ENCODE measurements at places on chromosomes 6 and 20.

DNA sequence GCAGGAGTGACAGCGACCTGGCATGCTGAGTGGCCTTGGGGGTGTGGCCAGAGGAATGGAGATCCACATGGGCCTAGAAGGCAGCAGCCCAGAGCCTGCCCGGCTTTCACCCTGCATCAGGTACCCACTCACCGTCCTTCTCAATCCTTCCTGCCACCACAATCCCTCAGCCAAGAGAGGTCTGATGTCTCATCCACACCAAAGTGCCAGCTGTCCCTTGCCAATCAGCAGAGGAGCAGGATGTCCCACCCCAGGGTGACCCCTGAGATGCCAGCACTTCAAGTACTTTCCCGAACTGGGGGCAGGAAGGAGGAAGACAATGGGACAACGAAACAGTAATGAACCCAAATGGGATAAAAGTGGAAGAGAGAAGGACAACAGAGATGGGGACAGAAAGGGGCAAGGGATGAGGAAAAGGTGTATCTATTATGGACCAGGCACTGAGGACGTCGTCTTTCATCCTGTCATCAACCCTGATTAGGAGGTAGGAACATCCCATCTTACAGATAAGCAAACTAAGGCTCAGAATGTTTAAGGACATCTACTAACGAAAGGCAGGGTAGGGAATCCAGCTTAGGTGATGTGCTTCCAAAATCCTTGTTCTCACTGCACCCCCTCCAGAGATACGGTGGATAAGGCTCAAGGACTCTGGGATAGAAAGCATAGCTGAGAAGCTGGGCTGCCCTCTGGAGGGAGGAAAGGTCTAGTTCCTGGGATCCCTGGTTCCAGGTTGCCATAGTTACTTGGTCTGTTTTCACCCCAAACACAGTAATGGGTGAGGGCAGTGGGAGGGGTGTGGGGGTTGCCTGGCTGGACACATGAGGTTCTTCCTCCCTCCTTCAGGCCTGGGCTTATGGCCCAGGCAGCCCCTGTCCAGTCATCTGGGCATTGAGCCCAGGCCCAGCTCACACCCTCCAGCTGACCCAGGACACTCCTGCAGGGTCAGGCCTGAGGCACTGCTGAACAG, 4.5 kb upstream of the TNXB start:
- DNase-seq = no peak

DNA sequence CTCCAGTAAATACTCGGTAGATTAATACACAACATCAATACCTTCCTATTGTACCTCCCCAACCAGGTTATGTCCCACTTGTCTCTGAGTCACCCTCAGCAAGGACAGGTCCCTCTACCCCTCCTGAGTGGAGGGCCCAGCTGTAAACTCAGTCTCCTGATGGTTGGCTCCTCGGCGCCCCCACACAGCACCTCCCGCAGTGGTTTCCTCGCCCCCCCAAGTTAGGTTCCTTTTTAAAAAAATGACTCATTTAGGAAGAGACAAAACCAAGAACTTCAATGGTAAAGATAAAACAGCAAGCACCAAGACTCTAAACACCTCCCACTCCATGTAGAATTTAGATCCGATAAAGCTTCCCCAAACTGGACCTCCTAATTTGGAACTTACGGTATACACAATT, 83.5 kb downstream of the TRERF1 start:
- DNase-seq = peak; percentile 74

DNA sequence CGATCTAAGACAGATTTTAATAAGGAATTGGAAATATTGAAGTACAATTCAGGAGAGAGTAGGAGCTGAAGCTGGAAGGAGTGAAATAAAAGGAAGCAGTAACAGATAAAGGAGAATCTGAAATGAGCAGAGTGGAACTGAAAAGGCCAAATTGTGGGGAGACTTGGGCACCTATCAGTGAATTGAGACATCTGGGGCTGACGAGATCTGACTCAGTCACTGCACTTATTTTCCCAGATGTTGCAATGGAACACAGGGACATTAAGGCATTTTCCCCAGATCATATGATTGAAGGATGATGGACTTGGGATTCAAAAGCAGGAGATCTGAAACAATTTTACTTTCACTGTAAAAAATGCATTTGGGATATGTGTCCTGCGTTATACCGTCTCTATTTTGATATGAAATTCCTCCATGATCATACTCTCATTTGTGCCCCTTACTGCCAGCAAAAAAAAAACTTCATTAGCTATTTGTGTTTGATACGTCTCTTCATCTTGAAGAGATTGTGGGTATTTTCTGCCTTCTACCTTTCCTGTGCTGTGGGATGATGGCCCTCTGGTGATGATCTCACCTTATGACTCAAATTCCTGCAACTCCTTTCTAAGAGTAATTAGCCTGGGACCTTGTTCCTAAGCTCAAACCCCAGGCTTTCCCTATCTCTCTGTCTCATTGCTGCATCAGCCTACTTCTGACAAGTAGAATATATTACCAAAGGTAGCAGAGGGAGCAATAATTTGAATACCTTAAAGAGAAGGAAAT, 278.5 kb upstream of the MAN1A1 start:
- DNase-seq = no peak

DNA sequence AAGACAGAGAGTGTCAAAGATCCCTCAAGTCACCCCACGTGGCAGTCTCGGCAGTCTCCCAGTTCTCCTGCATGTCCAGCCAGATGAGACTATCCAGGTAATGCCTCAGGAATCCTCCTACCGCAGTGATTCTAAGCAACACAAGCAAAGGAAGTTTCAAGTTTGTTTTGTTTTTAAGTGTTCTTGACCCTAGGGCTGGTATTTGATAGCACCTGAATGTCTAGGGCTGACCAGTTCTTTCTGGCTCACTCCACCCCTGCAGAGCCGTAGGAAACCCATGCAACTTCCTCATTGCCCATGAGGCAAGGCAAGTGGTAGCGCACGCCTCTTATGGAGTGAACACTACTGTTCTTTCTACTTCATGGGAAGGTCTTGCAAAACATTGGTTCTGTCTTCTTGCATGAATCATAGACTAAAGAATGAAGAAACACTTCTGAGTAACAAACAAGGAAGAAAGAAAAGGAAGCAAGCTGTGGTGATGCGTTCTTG, 24.8 kb upstream of the FOXQ1 start:
- no peak for DNase-seq

- DNase-seq = no peak
Observed at GRCh38 chr20:44785768-44786167, 24.6 kb downstream of the RIMS4 start.

DNA sequence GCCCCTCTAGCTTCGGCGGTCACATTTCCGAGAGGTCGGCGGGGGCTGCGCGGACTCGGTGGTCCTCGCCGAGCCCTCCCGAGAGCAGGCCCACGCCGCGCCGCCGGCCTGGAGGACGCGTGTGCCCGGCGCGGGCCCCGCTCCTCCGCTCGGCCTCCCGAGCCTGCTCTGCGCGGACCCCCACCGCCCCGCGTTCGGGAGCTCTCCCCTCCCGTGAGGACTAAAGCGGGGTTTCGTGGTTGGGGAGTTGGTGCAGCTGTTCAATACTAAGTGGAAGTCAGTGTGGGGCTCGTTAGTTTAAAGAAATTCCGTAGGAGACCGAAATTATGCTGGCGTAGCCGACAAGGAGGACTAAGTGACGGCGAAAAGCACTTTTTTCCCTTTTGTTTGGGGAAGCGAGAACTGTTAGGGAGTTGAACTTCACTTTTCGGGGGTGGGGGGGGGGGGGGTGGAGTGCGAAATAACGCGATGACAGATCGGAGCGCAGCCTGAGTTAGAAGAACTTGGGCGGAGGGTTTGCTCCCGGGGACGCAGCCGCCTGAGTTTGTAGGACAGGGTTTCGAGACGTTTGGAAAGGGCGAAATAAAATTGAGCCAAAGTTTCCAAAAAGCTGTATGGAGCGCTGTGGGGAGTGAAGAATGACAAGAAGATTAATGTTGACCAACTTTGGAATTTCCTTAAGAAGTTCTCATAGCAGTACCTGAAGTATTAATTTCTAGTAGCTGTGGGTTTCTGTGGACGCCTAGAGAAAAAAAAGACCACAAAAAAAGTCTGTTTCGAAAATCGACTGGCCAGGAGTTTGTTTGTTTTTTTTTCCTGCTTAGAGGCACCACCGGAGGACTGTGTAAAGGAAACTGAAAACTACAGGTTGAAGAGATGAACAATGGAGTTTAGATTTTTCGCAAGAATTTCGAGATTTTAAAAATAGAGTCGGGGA, 1.4 kb downstream of the QKI start:
- peak; percentile 37 for DNase-seq

GRCh38 chr6:88174906-88175305, 8.8 kb upstream of the CNR1 start:
- no peak for DNase-seq

DNA sequence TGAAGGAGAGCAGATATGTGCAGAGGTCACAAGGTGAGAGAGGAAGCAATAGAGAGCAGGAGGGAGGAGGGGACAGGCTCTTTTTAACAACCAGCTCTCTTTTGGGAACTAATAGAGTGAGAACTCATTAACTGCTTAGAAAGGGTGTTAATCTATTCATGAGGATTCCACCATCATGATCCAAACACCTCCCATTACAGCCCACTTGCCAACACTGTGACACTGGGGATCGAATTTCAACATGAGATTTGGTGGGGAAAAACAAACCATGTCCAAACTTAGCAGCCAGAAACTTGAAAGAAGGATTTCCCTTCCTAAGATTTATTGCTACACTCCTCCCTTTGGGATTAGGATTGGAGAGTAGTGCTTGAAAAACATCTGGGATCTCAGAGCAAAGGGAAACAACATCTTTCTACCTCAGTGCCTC, 135.5 kb upstream of the PLCB4 start:
- no peak for DNase-seq

GRCh38 chr6:87283461-87283860, 38.9 kb upstream of the SMIM8 start:
- no peak for DNase-seq

GRCh38 chr6:123997223-123997622, 193.6 kb downstream of the NKAIN2 start:
- DNase-seq = no peak

DNA sequence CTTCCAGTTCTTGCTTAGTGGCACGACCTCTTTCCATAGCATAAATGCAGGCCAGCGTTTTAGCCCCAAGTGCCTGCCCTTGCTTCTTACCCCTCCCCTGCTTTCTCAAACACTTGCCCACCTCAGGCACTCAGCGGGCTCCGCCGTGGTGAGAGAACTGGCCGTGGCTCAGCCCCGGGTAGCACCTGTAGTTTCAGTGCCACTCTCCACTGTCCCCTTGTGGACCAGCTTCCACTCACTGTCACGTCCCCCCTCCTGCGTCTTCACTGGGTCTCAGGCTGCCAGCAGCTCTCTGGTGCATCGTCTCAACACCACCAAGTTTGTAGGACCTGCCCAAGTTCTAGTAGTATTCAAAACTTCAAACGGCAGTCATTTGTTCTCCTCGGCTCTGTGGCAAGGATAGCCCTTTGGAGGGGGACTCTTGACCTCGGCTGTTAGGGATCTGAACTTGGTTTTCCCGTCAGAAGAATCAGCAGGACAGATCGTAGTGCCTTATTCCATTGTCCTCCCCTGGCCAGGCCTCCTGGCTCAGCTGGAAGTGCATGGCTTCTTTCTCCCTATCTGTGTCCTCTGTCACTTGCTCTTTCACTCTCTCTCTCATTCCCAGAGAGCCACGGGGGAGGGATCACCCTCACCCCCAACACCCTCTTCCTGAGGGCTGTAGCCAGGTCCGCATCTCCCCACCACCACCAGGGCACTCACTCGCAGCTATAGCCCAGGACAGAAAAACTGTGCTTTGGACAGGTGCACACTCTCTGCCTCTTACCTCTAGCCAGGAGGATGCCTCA, 44.6 kb downstream of the STK35 start:
- no peak for DNase-seq

DNA sequence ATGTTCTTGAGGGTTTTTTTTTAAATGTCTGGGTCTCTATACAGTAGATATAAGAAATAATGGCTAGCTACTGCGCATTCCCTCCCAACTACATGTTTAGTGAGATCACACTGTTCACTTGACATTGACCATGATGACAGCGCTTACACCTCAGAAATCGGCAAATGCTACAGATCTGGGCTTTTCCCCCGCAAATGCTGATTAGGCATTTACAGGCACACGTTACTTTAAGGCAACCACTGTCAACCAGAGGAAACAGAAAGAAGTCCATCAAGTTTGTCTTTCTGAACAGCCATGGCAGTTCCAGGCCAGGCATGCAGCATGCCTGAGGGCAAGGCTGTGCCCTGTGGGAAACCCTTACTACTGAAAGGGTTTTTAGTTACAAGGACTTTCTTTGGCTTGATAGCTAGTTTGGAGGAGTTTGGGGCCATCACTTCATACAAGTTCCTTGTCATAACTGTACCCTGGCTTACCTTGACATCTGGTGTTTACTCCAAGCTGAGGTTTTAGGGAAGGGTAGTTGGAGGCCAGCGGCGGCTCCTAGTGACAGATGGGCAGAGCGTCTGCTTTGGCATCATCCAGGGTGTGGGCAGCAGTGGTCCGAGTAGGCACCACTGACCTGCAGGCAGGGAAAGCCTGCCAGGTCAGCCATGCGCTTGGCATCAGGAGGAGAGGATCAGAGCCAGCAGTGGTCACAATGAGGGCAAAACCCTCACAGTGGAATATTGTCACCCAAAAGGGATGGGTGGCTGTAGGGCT, 43.0 kb downstream of the CFAP61 start:
- DNase-seq = no peak

DNA sequence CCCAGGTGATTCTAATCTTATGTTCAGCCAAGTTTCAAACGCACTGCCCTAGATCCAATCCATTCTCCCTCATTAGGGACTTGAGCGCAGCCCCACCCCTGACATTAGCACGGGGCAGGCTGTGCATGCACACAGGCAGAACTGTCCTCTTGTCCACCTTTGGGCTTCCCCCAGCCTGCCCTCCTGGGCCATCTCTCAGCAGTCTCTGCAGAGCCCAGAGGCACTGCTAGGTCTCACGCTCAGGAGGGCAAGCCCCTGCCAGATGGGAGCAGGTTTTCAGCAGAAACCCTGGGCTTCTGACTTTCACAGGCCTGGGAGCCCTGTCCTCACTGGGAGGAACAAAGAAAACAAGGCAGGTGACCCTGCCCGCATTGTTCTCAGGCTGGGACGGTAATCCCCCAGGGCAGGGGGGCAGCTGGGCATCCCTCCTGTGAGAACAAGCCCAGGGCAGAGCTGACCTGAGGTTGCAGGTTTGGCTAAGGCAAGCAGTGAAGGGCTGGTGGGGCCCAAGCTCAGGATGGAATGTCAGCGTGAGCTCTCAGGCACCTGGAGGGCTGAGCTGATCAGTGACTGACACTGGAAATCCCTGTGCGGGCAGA, 24.5 kb downstream of the KCNK5 start:
- DNase-seq = no peak
